ENCODE measurements at places on chromosomes 2 and 18.

DNA sequence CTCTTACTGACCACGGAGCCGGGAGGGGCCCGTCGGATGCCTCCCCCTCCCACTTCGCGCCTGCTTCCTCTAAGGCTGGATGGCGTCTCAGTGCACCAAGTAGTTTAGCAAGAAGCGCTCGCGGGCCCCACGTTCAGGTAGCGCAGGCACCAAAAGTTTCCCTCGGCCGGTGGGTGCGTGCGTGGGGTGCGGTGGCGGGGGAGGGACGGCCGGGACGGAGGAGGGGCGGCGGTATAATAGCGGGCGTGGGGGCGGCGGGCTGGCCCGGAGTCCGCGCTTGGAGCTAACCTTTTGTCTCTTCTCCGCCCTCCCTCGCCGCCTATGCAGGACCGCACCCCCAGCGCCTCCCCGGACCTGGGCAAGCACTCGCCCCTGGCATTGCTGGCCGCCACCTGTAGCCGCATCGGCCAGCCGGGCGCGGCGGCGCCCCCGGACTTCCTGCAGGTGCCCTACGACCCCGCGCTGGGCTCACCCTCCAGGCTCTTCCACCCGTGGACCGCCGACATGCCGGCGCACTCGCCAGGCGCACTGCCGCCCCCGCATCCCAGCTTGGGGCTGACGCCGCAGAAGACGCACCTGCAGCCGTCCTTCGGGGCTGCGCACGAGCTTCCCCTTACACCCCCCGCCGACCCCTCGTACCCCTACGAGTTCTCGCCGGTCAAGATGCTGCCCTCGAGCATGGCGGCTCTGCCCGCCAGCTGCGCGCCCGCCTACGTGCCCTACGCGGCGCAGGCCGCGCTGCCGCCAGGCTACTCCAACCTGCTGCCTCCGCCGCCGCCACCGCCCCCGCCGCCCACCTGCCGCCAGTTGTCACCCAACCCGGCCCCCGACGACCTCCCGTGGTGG lies 1.0 kb downstream of the SP5 start:
- DNase-seq, result no peak

GRCh38 chr18:2515908-2516625 lies 55.2 kb downstream of the METTL4 start:
- DNase-seq, result peak; percentile 97

DNA sequence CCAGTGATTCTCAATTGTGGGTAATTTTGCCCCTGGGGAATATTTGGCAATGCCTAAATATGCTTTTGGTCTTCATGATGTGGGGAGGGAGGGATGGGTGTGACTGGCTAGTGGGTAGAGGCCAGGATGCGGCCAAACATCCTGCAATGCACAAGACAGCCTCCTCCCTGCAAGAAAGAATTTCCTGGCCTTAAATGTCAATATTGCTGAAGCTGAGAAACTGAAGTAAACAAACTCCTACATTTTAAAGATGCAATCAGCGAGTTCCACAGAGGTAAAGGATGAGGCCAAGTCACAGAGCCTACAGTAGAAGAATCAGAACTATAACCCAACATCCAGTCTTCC lies 272.9 kb upstream of the EPHA4 start:
- no peak for DNase-seq

- DNase-seq, result no peak
Observed at GRCh38 chr2:240351088-240351741, 84.2 kb upstream of the GPC1 start.

Data from RKO (cell line).